ENCODE measurements at places on chromosomes 16 and 17.

DNA sequence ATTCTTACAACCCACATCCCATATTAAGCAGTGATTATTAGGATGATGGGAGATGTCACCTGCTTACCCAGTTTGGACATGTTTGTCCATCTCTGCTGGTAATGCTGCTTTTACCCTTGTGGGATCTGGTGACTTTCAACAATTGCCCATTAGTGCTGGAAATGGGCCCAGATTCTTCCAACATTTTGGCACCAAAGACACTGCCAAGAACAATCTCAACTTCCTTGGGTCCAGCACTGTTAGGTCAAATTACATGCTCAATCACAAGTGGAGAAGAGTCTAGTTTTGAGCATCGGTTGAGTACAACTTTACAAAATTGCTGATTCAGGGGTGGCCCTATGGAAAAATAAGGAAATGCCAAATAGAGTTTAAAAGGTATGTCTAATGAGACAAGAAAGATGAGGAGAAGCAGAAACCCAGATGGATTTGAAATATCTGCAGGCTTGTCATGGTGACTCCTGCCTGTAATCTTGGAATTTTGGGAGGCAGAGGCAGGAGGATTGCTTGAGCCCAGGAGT lies 13.0 kb upstream of the ZFP3 start:
- DNase-seq, result peak; percentile 33

DNA sequence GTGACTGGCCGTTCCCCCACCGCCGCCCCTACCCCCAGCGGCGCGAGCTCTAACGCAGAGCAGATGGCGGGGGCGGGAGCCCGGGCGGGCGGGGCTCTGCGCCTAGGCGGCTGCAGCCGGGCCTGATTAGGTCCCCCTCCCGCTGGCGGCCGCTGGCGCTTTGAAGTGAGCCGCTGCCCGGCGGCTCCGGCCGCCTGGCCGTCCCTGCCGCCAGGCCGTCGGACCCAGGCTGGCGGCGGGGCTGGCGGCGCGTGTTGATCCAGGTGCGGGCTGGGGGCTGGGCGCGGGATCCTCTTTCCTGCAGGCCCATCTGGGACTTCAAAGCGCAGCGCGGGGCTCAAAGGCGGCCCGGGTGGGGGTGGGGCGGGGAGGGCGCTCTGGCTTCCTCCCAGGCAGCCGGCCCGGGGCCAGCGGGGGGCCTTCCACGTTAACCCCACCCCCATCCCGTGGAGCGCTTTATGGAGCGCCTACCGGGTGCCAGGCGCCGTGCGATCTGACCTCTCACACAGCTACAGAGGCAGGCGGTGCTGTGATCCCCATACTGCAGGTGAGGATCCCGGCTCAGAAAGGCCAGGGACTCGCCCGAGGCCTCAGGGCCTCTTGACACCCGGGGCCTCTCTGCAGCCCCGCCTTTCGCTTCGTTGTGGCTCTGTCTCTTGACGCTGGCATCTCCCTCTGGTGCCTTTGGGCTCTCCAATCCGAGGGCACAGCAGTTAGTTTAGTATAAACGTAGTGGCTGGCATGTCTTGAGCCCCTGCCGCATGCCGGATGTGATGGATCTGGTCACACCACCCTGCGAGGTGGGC lies 80.0 kb upstream of the NKD1 start:
- peak; percentile 76 for DNase-seq

GRCh38 chr17:81922566-81923301 lies 4.8 kb upstream of the SIRT7 start:
- DNase-seq, result no peak

DNA sequence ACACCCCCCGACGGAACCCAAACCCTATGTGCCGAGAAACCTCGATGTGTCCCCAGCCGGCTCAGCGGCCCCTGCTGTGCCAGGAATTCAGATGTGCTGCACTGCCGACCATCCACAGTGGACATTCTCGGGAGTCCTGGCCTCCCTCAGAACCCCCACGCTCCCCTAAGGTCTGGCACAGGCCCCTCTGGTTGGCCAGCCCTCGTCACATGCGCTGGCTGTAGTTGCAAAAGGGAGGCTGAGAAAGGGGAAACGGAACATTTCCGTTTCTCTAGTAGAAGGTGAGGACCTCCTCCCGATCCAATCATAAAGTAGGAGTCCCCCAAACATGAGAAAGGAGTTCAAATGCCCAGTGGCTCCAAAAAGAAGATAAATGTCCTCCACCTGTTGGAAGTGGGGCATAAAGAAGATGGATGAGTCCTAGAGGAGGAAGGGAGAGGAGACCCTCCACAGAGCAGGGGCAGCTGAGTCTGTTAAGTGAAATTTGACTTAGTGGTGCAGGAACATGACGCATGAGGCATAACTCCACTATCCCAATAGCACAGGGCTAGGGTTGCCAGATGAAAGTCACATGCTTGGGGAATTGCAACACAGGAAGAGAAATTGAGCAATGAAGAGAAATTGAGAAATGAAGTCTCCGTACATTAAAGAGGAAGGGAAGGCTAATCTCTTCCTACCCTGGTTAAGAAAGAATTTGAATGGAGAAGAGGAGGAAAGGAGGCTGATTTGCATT lies 49.3 kb upstream of the WSB1 start:
- DNase-seq, result no peak

DNA sequence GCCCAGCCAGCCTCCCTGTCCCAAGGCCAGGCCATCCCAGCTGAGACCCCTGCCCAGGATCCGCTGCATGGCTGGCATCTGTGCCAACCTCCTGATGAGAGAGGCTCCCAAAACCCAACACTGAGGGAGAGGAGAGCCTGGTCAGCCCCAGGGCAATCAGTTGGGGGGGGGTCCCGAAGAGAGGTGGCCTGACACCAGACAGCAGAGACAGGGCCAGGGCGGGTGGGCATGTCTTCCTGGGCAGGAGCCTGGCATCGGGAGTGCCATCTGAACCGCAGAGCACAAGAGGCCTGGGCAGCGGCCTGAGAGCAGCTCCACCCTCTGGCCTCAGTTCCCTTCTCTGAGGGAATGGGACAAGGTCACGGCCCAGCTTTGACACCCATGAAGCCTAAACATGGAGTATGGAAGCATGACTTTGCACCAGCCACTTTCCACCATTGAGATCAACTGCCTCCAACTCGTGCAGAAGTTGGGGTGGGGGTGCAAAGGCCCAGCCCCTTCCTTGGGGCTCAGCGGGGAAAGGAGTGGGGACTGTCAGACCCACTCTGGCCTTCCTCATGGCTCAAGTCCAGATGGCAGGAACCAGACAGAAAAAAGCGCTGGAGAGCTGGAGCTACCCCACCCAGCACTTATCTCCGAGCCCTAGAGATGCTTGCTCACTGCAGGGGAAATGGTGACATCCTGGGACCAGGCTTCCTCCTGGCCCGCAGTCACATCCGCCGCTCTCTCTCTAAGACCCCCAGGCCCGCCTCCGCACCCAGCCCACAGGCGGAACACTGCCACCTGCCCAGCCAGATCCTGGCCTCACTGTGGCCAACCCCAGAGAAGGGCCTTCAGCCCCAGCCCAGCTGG lies 9.7 kb downstream of the RHBDF2 start:
- DNase-seq, result no peak

DNA sequence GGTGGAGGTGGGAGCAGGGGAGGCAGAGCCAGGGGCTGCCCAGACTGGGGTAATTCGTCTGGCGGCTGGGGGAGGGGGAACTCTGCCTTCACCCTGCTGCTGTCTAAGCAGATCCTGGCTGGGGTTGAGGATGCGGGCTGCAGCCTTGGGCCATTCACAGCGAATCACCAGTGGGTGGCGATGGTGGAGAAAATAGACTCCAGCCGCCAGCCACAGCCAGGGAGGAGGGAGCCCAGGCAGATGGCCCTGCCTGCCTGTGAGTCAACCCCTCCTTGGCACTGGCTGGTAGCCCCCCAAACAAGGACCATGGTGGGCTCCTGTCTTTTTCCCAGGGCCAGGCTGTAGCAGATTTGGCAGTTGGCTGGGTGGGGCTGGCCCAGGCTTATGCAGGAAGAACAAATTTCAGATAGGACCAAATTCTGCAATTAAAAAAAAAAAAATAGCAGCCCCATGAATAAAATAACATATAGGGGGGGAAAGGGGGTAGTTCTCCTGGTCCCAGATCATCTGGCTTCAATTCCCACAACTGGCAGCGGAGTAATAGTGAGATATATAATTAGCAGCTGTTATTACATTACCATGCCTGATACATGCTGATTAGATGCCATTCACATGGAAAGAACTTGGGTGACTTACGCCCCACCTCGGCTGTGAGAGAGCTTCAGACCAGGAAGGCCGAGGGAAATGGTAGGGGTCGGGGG lies 41.5 kb upstream of the CDH5 start:
- no peak for DNase-seq

- DNase-seq, result no peak
These were observed 40.0 kb upstream of the HLF start for GRCh38 chr17:55224746-55225145.

DNA sequence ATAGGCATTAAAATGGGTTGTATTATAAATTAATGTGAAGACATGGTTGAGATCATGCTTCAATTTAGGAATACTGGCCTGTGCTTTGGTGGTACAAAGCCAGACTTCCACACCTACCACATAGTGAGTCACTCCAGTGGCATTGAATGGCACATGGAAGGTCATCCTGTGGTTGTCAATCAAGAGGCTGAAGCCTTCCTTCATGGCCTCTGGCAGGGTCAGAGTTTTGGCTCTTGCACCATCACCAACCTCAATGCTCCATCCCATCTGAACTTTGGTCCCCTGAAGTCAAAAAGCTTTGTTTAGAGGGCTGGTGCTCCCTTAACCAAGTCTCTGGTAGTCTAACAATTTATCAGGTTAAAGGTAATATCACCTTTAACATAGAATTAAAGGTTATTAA lies 6.1 kb downstream of the ZP2 start:
- DNase-seq, result no peak
